Effector CD8-positive, alpha-beta T cell (primary cell): ENCODE measurements at places on chromosomes 16 and 17.
A peak's percentile ranks its signal among the peaks of the same experiment; 100 is the strongest.

DNA sequence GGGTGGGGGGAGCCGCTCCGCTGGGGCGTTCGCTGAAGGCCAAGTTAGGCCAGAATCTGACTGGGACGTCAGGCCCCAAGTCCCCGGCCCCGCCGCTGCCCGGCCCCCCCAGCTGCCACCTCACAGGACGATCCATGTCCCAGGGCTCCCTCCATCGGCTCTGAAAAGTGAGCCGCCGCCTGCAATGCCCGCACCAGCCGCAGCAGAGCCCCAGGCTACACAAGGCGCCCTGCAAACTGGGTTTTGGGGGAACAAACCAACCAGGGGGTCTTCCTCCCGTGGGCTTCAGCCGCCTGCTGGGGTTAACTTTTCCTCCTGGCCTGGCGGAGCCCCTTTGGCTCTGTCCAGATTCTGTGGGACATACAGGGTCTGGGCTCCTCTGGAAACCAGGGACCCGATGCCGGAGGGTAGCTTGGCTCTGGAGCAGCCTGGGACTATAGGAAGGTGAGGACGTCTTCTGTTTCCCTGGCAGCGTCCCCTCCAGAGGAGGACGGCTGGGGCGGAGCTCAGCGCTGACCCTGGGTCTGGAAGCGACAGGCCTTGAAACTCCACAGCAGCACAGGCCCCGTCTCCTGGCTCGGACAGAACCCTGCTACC, 835 bp downstream of the NME4 start:
- peak; percentile 18 for DNase-seq

GRCh38 chr17:601926-602303, 112.7 kb downstream of the VPS53 start:
- no peak for DNase-seq

DNA sequence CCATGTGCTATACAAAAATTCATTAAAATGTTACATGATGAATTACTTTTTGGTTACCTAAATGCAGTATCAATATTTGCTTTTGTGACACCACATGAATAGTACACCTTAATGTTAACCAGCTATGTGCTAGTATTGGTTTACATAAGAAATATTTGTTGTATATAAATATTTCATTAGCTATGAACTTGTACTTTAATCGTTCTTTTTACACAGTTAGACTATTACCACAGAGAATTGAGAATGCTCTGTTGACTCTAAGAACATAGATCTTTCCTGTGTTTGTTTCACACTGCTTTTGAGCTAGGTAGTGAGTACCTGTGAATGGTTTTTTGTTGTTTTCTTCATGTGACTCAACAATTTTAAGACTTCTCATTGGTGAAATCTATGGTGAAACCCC, 93.4 kb downstream of the KANSL1 start:
- no peak for DNase-seq

GRCh38 chr16:10321407-10322387, 64.2 kb upstream of the ATF7IP2 start:
- DNase-seq: no peak

GRCh38 chr16:69350536-69351133, 951 bp downstream of the TMED6 start:
- no peak for DNase-seq

DNA sequence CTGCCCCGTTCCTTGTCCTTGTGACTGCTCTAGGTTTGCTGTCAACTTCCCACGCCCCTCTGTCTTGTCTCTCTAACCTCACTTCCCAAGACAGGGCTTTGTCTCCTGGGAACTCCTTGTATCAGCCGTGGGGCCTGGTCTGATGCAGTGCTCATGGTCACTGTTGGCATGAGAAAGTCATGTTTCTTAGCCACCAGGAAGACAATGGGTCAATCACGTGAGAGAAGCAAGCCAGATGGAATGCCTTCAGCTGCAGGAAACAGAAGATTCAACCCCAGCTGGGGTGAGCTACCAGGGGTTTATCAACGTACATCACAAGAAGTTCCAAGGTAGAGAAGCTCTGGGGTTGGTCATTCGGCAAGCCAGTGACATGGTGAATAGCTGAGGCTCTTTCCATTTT, 116.6 kb downstream of the IRF8 start:
- no peak for DNase-seq

DNA sequence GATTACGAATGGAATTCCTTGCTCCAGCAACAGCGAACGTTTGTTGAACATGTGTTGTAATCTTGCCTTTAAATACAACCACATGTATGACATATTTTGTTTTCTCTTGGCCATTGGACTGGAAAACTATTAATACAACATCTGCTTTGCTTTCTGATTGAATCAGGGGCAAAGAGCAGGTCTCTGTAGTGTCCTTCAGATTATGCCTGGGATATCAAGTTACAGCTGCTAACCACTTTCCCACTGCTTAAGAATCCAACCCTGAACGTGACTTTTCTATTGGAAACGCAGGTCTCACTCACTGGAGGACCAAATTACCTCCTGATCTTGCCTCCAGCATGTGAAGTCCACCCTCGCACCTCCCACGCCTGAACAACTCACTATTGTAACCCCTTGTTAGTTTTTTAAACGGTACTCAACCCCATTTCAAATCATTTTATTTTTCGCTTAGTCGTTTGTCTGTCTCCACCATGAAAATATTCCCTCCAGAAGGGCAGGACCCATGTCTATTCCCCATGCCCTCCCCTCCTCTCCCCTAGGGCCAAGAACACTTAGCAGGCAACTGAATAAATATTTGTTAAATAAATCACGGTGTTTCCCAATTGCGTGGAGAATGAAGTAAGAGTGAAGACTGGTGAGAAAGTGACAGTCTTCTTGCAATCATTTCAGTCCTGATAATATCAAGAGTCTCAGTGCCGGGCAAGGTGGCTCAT, 57.4 kb upstream of the MRTFB start:
- DNase-seq: no peak

GRCh38 chr16:66278111-66278531, 88.4 kb upstream of the CDH5 start:
- DNase-seq: no peak

GRCh38 chr16:3781421-3781820, 64.1 kb upstream of the TRAP1 start:
- DNase-seq: no peak

DNA sequence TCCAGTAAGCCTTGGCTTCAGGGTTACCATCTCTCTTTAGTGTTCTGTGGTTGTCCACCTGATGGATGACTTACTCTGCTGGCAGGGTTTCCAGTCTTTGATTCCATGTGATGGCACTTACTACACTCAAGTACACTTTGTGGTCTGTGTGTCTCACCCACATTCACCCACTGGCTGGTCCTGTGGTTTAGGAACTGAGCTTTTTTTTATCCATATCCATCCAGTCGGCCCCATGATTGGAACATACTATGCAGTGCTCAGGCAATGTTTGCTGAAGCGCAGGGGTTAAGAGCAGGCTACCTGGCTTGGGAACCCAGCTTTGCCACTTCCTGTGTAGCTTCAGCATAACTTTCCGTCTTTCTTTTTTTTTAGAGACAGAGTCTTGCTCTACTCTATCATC, 2.8 kb upstream of the FUS start:
- DNase-seq: no peak

DNA sequence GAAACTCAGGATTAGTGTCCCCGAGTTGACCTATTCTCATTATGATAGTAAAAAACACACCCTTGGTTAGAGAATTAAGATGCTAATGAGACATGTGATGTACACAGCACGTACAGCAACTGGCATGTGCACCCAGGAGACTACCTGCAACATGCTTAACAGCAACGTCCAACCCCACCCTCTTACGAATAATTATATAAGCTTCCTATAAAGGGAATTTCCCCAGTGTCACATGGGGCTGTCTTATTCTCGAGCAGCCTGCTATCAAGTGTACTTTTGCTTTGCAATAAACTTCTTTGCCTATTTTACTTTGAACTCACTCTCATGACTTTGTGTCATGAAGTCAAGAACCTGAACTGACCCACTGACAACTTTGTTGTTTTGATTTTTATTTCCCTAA, 62.4 kb upstream of the PMFBP1 start:
- no peak for DNase-seq

DNA sequence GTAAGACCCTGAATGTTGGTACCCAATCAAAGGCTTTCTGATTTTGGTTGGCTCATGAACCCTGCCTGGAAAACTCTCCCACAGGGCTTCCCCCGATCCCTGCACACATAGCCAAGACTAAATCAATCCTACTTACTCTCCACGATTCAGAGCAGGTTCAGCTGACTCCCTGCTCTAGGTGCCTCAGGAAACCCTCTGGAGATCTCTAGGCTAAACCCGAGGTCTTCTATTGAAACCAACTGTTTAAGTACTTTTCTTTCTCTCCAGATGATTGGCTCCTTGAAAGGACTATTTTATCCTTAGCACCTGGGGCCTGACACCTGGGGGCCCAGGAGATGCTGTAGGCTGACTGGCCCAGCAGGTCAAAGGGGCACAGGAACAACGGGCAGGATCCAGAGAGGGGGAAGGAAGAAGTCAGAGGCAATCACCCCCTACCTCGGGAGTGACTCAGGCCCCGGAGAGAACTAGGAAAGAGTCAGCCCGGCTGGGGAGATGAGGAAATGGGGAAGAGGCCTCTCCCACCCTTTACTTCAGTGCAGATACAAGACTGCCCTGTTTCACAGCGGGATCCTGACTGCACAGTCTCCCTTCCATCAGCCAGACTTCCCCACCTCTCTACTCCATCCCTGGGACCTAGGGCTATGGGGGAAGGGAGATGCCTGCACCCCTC, 2.0 kb downstream of the TBC1D10B start:
- DNase-seq: no peak

DNA sequence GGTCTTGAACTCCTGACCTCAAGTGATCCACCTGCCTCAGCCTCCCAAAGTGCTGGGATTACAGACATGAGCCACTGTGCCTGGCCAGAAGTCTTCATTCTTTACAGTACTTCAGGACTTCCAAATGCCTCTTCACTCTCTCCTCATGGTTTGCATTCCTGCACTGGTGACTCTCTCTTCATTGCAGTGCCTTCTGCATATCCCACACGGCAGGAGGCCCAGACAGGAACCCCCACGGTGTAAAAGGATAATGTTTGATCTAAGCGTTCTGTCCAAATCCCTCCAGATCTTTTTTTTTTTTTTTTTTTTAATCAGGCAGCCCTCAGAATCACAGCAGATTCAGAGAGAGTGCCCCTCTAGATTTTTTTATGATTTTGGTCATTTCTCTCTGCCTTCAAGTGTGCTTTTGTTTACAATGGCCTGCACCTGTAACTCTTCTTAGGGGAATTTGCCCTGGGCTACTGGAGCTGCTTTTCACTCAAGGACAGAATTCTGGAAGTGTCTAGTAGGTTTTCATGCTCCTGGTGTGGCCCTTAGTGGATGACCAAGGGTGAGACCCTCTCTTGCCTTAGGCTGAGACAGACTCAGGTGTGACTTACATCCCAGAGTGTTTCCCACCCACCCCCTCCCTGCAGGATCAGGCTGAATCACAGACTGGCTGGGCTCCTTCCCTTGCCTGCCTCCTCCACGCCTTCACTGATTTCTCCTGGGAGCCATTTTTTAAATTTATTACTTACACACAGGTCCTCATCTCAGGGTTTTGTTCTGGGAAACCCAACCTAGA, 19.8 kb upstream of the NF1 start:
- DNase-seq: no peak

DNA sequence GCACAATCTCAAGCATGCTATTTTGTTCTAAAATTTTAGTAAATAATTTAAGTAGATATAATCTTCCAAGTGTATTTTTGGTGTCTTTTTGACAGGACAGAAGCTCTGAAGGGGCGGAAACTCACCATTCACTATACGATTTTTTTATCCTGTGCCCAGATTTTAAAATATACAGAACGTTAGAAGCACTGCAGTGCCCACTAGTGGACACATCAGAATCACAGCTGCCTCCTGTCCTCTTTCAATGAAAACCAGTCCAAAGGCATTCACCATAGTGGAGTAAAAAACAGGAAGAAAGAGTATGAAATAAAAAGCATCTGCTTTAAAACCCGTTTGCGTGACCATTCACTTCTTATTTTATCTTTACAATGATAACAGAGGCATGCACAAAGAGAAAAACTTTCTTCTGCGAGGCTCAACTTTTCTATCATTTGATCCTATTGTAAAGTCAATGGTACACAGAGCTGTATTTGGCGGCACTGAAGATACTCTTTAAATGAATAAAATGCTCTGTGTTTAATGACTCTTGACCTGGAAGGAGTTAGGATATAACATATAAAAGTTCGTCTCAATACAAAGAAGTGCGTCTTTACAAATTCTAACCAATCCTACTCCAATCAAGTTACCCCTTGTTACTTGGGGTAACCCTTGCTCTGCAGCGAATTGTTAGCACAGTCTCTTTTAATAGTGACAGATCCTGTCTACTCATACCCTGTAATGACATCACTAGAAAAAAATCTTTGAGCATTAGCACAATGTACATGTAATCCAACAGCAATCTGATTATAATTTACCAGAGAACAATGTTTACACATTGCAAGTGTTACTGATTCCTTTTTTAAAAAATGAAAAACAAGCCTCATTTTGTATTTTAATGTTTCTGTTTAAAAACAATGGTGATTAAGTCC, 339.8 kb upstream of the PSMD7 start:
- DNase-seq: no peak

DNA sequence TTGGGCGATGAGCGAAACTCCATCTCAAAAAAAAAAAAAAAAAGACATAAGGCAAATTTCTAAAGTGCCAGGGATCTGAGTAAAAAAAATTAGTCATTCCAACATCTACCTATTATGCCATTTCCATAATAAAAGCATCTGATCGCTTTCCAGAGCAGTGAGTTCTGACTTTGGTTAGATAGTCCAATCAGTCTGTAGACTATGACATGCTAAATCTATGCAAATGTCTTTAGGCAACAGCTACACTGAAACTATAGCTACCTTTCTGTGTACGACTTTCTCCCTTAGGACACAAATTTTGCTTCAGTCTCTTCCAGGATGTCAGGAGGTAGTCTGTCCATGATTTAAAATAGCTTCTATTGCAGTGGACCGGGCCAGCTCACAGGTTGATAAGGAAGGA, 58.9 kb upstream of the ARHGAP44 start:
- DNase-seq: no peak

DNA sequence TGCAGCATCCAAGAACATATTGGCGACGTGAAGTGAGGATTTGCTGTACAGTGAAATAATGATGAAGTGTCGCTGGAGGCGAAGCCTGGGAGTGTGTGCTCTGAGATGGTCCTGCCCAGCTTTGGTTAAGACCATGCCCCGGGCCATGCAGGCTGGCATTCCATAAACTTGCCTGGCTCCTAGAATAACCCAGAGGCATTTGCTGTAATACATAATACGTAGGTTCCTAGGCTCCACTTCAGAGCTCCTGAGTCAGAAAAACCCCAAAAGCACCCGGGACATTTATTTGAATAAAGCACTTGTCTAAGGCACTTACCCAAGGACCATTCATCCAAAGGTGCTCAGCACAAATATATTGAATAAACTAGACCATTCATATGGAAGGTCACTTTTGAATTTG, 279.3 kb downstream of the ABCC12 start:
- DNase-seq: no peak
